Breast epithelium (tissue), 4 donors: ENCODE measurements at places on chromosomes 2 and 18. TPM values are rescaled to one million over a fixed set of nuclear protein-coding genes. Genes with fewer than 3 reads are reported as not detected.
A peak's percentile ranks its signal among the peaks of the same experiment; 100 is the strongest.

DNA sequence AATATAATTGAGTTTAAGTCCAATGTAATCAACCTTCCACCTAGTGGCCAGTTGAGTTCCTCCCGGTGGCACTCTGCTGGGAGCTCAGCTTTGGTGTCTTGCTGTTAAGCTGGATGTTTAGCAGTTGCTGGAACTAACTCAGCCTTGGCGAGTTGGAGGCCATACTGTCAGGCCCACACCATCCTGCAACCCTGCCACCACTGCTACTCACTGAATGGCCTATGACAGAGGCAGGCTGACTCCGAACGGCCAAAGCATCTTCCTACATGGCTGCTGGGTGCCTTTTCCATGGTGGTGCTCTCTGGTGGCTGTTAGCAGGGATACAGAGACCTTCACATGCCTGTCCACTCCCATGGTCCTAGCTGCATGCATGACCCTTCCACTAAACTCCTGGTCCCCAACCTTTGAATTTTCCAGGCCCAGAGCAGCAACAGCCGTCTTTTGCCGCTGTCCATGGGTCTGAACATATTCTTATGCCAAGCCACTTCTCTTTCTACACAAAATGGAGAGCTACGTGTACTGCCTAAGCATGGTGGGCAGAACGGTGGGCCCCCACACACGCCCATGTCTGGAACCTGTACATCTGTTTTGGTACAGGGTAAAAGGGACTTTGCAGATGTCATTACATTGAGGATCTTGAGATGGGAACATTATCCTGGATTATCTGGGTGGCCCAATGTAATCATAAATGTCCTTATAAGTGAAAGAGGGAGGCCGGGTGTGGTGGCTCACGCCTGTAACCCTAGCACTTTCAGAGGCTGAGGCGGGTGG, 15.0 kb upstream of the TRAF3IP1 start:
- DNase-seq = no peak

The SCN9A gene
- total RNA-seq = 2.0 TPM

- no peak for DNase-seq
Observed at GRCh38 chr18:10011751-10012150, 97.9 kb downstream of the VAPA start.

DNA sequence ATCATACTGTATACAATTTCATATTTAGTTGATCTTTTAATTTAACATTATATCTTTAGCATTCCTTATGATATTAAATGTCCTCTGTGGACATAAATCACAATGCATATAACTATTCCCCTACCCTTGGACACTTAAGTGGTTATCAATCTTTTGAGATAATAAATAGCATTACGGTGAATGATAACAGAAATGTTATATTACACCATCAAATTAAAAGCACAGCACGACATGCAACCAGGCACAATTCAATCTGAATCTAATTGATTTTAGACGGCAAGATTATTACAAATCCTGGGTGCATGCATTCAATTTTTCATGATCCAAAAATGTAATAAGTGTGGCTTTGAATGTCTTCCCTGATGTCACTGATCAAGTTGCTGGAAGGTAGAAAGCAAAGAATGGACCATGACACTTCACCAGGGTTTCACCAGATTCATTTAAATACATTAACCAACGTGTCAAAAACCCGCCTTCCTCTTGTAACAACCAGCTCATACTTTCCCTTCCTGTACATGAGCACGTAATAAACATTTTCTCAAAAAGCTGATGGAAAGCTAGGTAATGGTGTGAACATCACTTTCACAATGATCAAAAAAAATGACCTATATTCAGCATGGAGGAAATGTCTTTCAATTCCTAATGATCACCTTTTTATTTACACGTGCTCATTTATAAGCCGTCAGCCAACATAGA, 513.7 kb upstream of the ID2 start:
- no peak for DNase-seq

DNA sequence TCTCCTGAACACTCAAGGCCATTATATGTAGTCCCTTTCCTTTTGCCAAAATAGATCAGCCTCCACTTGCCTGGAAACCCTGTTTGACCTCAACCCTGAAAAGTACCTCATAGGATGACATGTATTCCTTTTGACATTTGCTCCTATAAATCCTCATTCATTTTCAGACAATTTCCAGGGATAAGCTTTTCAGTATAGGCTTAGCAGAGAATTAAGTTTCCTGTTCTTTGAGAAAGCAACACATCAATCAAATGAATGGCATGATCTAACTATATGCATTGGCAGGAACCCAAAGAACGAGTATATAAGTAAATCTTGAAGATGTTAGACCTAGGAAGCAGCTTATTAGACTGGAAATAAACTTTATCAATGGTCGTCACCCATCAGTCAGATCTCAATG, 483.0 kb downstream of the CCDC85A start:
- no peak for DNase-seq

The ACTG2 gene
- total RNA-seq = 3.8 TPM

The HOXD8 gene
- 13.8 TPM for total RNA-seq

GRCh38 chr2:152875701-152876695, 157.6 kb downstream of the ARL6IP6 start:
- no peak for DNase-seq

The OTX1 gene
- total RNA-seq = not detected

- DNase-seq = no peak
Observed at GRCh38 chr18:42113529-42114191, 158.6 kb downstream of the PIK3C3 start.

DNA sequence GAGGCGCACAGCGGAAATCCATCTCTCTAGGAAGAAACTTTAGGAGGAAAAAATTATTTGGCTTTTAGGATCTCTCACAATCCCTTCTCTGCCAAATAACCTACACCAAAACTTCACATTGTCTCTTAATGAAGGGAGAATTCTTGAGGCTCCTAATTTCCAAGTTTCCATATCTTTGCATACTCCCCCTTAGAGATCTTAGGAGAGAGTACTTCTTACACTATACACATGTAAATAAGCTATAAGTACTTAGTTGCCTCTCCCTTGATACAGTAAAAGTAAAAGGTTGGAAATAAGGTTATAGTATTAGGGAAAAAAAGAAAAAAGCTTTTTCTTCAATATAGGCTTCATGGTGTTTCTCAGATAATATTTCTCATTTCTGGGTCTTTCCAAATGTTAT, 596.7 kb downstream of the SATB2 start:
- DNase-seq = no peak

GRCh38 chr2:232316461-232317330, 61.9 kb upstream of the ALPP start:
- DNase-seq = no peak

- no peak for DNase-seq
Observed at GRCh38 chr2:191045141-191045540, 31.2 kb upstream of the STAT1 start.

DNA sequence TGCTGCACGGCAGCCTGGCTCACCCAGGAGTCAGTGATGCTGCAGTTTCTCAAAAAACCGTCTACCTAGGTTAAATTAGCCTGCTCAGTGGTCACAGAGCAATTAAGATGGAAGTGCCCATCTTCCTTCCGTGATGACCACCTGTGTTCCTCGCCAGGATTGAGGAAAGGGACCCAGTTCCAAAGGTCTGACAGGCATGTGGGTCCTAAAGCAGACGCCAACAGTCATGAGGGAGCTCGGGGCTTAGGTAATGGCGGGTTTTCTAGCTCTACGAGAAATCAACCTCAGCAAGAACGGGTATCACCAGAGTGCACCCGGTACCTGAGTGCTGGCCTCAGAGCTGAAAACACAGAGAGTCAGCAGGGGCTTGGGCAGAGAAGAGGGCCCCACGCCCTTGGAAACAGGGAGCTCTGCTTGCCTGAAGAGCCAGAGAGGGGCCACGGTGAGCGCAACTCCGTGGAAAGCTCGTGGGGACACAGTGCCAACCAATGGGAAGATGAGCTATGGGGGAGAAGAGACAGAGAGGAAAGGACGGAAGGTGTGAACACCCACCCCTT, 34.3 kb upstream of the DNMT3A start:
- peak; percentile 30 for DNase-seq

The HOXD11 gene
- 0.66 TPM for total RNA-seq

DNA sequence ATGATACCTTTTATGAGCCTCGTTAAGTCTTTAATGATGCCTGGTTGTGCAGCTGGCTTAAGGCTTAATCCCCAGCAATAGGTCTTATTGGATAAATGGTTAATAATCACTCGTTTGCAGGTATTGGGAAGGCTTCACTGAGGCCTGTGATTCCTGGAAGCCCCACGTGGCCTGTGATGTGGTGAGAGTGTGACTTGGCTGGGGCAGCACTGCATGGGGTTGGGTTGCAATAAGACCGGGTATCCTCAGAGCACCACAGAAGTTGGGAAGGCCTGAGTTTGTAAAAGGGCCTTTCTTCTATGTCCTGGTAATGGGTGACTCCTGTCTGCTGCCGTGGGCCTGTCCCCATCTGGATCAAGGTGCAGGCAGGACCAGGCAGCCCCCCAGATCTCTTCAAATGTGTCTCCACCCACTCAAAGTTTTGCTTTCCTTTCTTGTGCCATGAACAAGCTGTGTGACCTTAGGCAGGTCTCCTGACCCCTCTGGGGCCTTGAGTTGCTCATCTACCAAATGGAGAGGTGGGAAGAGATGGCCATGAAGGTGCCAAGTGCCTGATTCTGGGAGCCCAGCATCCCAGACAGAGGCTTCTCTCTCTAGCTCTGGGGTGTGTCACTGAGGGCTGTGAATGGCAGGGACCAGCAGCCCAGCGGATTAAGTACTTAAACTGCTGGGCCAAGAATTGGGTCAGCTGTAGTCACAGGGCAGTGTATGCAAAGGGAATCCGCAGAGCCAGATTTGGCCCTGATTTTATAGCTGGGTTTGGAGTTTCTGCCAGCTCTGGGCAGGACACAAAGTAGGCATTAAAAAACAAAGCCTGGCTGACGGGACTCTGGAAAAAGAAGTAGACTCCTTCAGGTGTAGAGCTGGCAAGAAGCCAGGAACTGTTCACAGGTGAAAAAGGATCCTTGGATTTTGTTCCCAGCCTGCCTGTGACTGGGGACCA, 24.4 kb downstream of the LBH start:
- DNase-seq = no peak

DNA sequence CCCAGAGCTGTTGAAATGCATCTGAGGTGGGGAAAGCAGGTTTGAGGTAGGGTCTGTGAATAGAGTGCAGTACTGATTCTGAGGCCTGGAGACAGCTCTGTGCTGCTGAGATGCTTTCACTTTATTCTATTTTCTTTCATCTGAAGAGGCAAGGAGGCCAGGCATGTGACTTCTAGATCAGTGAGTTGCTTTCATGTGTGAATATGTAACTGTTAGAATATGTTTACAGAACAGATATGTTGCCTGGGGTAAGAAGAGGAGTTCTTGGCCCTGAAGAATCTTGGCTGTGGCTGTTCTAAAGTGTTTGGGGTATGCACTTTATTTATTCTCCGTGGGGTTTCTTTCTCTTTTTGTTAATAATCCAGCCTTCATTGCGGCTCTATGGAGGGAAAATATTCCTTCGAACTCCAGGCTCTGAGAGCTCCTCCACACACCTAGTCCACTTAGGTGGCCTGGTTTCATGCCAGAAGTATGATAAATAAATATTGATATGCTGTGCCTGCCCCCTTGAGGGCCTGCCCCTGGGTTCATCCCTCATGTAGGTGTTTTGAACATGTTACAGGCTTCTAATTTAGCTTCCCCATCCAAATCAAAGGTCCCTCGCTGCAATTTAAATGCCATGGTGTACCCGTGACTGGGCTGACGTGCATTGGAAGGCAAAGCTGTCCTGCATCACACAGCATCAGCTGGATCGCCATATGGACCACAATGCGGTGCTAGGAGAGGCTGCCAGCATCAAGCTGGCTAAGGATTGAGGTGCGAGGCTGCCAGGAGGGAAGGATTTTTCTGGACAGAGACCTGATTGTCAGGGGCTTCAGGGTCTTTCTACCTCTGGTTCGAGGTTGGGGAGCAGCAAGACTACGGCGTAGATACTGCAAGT, 102.9 kb downstream of the PRKCE start:
- no peak for DNase-seq

GRCh38 chr2:176652300-176653182, 383.3 kb downstream of the MTX2 start:
- no peak for DNase-seq
